Heart right ventricle (tissue), 16 donors: ENCODE measurements at places on chromosomes 12 and 14.

- DNase-seq = peak; percentile 59
- H3K27me3 ChIP-seq = no peaks in the 10 kb centered on the region
- H3K27ac ChIP-seq = peak overlapping the region; percentile 70
- peaks cover 79% of the 10 kb centered on the region for H3K4me1 ChIP-seq
- H3K36me3 ChIP-seq = no peaks in the 10 kb centered on the region
Observed at GRCh38 chr12:113239811-113240331, 18.6 kb downstream of the TPCN1 start.

DNA sequence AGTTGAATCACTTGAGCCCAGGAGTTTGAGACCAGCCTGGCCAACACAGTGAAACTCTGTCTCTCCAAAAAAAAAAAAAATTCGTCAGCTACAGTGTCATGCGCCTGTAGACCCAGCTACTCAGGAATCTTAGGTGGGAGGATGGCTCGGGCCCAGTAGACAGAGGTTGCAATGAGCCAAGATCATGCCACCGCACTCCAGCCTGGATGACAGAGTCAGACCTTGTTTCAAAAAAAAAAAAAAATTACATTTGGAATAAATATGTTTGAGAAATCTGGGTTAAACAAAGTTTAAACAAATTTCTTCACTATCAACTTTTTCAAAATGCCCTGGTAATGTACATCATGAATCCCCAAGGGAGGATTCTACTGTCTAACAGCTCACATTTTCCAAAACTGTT lies 187.0 kb upstream of the RASSF8 start:
- no peak overlapping the region for H3K27ac ChIP-seq
- DNase-seq = no peak
- H3K36me3 ChIP-seq = no peaks in the 10 kb centered on the region
- no peaks in the 10 kb centered on the region for H3K27me3 ChIP-seq
- H3K4me1 ChIP-seq = no peaks in the 10 kb centered on the region

DNA sequence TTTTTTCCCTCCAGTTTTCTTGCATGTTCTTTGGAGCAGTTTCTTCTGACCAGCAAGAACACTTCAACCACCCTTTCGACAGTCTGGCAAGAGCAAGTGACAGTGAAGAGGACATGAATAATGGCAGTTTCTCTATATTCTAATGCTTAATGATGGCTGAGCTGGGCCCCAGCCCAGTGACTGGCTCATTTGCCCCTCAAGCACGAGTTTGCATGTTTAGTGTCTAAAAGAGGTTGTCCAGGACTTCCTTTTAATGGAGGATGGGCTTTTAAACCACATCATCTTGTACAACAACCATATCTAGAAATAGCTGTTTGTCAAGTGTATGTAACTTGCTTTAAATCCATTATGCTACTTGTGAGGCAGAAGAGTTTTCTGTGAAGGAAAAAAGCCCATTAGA lies 28.4 kb downstream of the RAD9B start:
- peaks cover 47% of the 10 kb centered on the region for H3K4me1 ChIP-seq
- peaks cover 30% of the 10 kb centered on the region for H3K36me3 ChIP-seq
- no peak for DNase-seq
- H3K27ac ChIP-seq = no peak overlapping the region
- H3K4me3 ChIP-seq = no peak overlapping the region
- H3K27me3 ChIP-seq = no peaks in the 10 kb centered on the region

DNA sequence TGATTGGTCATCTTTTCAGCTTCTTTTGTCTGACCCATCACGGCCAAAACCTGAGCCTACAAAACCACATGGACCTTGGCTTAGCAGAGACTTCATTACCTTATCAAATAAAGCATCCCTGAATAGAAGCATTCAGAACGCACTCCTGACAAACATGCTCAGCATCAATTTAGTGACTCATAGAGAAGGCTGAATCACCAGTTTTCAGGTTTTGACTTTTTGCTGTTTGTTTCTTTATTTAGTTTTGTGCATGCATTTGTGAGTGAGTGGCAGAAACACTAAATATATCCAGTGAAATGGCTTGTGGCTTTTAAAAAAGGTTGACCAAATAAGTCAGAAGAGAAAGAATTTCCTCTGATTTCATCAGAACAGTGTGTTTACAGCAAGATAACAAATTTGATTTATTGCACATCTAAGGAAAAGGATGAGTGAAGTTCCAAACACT lies 19.0 kb upstream of the OVCH1 start:
- peaks cover 78% of the 10 kb centered on the region for H3K36me3 ChIP-seq
- H3K27ac ChIP-seq = no peak overlapping the region
- H3K27me3 ChIP-seq = no peaks in the 10 kb centered on the region
- no peak overlapping the region for H3K4me3 ChIP-seq
- H3K4me1 ChIP-seq = no peaks in the 10 kb centered on the region
